ENCODE measurements at places on chromosomes 6 and 20.

- DNase-seq = peak; percentile 89
These were observed 12.3 kb upstream of the TMC2 start for GRCh38 chr20:2523919-2524708.

DNA sequence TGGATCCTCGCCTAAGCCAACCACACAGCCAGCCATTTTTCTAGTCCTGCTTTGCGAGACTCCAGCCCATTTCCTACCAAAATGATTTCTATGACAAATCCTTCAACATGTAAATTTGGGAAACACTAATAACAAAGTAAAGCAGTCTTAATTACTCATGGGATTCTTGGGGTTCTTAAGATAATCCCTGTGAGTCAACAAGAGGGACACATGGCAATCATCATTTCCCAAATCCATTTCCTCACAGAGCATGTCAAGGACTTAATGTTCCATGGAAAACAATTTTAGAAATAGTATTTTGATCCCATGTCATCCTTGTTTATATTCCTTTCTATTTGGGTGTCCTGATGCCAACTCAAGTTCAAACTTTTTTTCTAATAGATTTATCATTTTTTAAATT lies 322.7 kb upstream of the NOX3 start:
- DNase-seq = no peak

GRCh38 chr6:122374307-122374706 lies 25.1 kb upstream of the HSF2 start:
- DNase-seq = no peak

DNA sequence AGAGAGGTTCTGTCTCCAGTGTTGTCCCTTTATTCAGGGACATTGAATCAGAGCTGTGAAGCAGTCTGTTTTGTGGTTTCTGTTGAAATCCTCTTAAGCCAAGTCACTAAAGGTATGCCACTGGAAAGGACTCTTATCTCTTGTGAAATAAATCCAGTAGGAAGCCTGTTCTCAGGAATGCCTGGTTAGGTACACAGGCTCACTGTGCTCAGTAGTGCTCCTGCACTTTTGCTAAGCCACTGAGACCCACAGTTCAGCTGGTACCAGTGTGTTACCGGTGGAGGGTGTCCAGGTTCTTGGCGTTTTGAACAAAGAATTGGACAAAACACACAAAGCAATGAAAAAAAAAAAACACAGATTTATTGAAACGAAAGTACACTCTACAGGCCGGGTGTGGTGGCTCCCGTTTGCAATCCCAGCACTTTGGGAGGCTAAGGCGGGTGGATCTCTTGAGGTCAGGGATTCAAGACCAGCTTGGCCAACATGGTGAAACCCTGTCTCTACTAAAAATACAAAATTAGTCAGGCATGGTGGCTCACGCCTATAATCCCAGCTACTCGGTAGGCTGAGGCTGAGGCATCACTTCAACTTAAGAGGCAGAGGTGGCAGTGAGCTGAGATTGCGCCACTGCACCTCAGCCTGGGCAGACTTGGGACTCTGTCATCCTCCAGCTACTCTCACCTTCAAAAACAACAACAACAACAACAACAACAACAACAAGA lies 186.1 kb downstream of the JARID2 start:
- no peak for DNase-seq

- DNase-seq = no peak
These were observed 259.1 kb downstream of the HDGFL1 start for GRCh38 chr6:22828179-22829062.

- DNase-seq = no peak
These were observed 57.8 kb upstream of the ARID1B start for GRCh38 chr6:156719395-156719719.

GRCh38 chr6:126180585-126180984 lies 159.3 kb upstream of the CENPW start:
- DNase-seq = no peak

- no peak for DNase-seq
These were observed 441.8 kb upstream of the DEFB115 start for GRCh38 chr20:30815577-30816181.

- no peak for DNase-seq
These were observed 55.1 kb downstream of the TMEM200A start for GRCh38 chr6:130420911-130421310.

GRCh38 chr6:77650098-77650663 lies 2.7 kb upstream of the MEI4 start:
- no peak for DNase-seq

GRCh38 chr6:45712786-45713185 lies 302.9 kb downstream of the CLIC5 start:
- DNase-seq = no peak

- DNase-seq = no peak
These were observed 15.1 kb upstream of the MYT1 start for GRCh38 chr20:64149141-64149540.

DNA sequence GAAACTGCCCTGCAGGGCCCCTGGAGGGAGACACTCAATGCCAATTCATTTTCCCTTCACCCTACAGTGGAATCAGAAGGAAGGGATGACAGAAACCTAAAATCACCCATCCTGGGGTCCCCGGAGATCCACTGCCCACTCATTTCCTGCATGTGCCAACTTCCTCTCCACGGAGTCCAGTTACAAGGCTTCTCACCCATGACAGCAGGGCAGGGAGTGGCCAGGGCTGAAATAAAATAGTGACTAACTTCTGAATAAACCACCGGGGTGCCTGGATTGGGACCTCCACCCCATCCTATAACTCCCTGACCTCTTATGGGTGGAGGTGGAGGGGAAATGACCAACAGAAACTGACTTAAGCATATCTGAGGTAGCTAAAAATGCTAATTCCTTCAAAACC lies 362.3 kb downstream of the MAFB start:
- DNase-seq = peak; percentile 68

DNA sequence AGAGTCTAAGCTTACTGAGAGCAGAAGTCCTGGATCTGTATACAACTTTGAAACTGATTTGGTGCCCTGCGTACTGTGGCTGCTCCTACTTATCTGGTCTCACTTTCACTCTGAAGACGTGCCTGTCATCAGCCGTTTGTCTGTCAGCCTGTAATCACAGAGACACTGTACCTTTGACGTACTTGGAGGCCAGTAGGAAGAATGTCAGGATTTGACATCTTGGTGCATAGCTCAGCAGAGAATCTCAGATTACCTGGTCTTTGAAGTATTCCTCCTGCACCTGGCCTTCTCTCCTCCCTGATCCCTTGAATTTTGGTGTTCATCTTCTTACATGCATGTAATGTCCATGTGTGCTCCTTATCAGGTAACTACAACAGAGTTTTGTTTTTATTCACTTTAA lies 37.7 kb downstream of the DSE start:
- no peak for DNase-seq

DNA sequence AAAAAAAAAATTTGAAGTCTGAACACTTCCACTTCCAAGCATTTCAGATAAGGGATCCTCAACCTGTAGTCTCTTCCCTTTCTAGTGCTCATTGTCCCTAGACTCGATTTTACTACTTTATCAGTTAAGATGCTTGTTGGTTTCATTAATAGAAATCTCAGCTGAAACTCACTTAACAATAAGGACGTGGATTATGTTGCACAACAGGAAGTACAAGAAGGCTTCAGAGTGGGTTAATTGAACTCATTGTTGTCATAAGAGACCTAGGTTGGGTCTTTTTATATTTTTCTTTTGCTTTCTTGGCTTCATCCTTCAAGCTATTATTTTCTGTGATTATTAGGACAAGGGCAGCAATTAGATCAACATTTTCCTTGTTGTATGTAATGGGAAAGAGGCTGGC lies 175.2 kb downstream of the CDKAL1 start:
- DNase-seq = no peak

GRCh38 chr20:24935766-24936525 lies 13.1 kb upstream of the CST7 start:
- no peak for DNase-seq

GRCh38 chr6:79373246-79373645 lies 138.8 kb upstream of the HMGN3 start:
- DNase-seq = no peak

GRCh38 chr6:3359101-3359752 lies 97.6 kb downstream of the SLC22A23 start:
- no peak for DNase-seq

Measured in CD4-positive, alpha-beta T cell treated with Interferon alpha-2 for 1 hour (primary cell).